B cell (primary cell): ENCODE measurements at places on chromosomes 5 and 9.

DNA sequence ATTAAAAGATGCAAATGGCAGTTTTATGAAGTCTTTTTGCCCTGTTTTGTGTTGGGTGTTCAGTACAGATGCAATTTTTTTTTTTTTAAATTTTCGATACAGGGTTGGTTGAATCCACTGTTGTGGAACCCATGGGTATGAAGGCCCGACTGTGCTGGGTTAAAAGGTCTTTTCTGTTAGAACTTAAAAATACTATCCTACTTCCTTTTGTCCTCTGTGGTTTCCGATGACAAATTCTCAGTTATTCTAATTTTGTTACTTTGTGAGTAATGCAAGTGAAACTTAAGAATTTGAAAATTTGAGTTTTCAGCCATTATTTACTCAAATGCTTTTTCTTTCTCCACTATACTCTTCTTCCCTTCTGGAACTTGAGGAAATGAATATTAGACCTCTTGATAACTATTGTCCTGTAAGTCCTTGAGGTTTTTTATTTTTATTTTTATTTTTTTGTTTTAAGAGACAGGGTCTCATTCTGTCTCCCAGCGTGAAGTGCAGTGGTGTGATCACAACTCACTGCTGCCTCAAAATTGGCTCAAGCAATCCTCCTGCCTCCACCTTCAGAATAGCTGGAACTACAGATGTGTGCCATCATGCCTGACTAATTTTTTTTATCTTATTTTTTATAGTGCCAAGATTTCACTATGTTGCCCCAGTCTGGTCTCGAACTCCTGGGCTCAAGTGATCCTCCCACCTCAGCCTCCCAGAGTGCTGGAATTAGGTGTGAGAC is 67.5 kb downstream of the ZCCHC7 start:
- DNase-seq = no peak

DNA sequence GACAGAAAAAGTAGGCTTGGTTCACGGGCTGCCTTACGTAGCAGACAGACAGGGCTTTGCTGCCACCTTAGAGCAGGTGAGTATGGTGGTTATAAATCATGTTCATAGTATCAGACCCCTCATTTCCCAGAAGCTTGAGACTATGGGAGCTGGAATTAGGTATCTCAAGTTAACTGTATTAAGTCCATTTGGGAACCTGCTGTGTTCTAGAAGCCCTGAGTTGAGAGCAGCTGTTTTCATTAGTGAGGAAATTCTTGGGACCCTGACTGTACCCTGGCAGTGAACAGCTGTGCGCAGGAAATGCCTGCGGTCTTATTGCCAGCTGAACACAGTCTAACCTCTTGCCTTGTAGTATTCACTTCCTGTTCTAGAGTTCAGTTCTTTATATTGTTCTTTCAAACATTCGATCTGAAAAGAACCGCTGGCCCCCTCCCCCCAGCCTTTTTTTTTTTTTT is 29.8 kb downstream of the UGCG start:
- peak; percentile 86 for DNase-seq

DNA sequence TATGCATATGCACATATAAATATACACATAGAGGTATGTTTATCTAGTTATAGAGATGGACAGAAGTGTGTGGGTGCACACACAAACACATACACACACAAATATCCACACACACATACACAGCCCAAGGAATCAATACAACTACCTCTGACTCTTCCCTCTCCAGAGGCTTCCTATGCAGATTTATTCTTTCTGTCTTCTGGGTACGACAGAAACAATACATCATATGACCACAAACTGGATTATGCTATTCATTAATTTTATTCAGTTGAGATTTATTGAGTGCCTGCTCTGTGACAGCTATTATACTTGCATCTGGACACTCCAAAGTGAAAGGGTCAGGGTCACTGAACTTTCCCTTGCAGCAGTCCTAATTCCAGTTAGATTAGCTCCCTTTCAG is 155.8 kb downstream of the BRINP1 start:
- DNase-seq = no peak

DNA sequence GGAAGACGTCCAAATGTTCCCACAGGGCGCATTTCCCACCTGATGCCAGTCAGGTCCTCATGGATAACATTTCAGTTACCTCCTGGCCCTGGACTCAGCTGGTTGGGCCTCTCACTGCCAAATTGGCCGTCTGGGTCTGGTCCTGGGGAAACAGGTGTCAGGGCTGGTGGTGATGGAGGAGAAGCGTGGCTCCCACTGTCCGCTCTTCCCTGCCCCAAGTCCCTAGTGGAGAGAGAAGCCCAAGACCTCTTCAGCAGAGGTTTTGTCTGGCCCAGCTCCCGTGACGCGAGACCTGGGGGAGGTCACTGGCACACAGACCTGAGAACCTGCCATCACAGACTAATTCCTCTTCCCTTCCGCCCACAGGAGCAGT is 27.8 kb upstream of the PRDM12 start:
- DNase-seq = no peak

- DNase-seq = no peak
Observed at GRCh38 chr5:18037718-18038117, 403.5 kb downstream of the TAF11L14 start.

- DNase-seq = no peak
Observed at GRCh38 chr9:69180670-69181069, 6.6 kb downstream of the TJP2 start.

GRCh38 chr9:11755951-11756350 is 937.2 kb upstream of the TYRP1 start:
- DNase-seq = no peak

GRCh38 chr5:145497052-145497451 is 338.1 kb downstream of the PRELID2 start:
- no peak for DNase-seq
